ENCODE measurements at places on chromosomes 16 and 17.

DNA sequence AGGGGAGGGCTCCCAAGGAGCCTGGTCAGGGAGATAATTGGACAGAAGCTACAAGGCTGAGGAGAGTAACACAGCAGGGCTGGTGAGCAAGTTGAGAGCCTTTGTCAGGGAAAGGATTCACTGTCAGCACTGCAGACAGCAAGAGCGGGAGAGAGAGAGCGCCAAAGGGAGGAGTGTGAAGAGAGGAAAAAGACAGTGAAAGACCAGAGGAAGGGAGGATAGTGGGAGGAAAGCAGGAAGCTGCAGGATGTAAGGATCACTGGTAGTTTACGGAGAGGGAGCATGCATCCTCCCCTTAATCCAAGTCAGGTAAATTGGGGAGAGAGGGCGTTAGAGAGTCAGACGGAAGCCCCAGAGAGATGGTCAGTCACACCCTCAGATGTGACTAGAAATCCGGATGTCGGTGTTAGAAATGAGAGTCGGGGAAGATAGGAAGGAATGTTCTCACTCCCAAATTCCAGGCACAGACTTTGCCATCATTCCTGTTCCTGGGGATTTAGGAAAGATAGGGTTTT lies 13.8 kb upstream of the SPOP start:
- no peak for ATAC-seq

DNA sequence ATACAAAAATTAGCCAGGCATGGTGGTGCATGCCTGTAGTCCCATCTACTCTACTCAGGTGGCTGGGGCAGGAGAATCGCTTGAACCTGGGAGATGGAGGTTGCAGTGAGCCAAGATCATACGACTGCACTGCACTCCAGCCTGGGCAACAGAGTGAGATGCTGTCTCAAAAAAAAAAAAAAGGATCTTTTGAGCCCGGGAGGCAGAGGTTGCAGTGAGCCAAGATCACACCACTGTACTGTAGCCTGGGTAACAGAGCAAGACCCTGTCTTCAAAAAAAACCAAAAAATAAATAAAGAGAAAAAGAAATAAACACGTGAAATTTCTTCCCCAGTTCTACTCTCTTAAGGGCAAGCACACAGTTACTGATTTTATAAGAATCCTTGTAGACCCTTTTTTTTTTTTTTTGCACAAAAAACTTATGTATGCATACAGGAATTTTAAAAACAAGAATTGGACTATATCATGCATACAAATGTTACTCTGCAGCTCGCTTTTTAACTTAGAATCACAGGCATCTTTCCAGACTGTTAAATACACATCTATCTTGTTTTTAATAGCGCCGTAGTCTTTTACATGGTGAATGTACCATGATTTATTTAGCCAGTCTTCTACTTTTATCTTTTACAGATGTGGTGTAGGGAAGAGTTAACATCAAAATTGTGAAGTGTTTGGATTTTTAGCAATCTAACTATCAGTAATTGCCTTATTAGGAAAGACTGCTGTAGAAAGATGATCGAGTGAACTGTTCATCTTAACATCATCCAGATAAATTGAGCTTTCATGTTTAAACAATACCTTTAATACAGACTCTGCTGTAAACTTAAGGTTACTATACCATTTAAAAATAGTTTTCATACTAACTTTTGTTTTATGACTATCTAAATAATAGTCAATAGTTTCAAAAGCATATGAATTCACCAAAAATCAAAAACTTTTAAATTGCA lies 14.6 kb downstream of the CDH3 start:
- ATAC-seq: no peak

DNA sequence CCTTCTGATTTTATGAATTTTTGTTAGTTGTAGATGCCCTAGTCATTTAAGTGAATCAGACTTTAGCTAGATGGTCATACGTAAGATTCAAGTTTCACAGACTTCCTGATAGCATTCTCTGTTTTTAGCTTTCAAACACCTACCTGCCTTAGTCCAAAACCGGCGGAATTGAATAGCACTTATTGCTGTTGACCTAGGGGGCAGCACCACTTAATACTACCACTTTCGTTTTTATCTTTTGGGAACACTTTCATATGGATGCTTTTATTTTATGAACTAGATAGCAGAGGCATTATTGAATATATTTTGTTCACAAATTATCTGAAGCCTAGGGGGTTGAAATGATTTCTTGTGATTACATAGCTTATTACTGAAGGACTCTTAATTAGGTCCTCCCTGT lies 31.5 kb downstream of the TADA2A start:
- no peak for ATAC-seq

DNA sequence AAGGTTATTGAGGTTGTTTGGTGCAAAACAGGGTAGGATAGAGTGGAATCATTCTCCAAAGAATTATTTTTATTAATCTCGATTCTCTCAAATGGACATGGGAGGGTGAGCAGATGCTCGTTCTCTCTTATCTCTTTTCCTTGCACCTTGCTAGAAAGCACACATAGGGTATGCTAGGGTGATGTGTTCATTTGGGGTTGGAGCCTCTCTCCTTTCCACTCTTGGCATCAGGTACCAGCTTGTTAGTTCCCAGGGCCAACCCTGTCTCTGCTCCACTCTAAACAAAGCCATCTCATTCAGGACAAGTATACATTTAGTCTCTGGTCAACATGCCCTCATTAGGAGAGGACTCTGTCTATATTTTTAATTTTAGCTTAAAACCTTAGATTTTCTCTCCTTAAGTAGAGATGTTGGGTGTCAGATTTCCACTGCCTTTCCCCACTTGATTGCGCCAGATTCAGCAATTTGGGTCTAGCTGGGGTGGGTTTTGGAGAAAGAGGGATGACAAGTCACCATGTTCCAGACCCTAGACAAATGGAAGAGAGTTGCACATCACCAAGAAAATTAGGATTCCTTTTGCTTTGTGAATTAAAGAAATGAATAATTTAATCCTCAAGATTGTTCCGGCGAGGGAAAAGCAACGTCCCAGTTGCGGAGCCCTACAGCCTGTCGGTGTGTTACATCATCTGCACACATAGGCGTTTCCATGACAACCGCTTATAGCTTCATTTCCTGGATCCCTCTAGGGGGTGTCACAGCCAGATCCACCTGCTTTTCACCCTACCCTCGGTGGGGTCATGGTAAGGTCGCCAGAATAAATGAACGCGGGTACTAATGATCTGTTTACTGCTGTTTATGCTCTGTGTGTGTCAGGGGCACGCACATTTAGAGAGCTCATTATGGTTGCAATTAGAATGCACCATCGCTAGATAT lies 41.6 kb downstream of the SNX11 start:
- ATAC-seq: no peak

DNA sequence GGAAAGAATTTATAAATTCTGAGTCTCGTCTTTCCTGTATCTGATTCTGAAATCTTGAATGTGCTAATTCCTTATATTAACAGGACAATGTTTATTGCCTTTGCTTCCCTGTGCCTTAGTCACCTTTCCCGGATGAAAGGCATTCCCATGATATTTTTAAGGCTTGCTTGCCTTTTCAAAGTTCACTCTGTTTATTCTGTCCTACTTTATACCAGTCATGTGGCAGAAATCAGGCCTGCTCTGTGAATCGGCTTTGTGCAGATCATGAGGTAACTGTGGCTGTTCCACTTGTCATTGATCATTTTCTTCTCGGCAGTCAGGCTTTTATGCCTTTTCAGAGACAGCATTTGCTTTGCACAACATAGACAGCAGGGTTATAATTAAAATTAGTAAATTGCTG lies 28.8 kb upstream of the ABCC11 start:
- no peak for ATAC-seq

DNA sequence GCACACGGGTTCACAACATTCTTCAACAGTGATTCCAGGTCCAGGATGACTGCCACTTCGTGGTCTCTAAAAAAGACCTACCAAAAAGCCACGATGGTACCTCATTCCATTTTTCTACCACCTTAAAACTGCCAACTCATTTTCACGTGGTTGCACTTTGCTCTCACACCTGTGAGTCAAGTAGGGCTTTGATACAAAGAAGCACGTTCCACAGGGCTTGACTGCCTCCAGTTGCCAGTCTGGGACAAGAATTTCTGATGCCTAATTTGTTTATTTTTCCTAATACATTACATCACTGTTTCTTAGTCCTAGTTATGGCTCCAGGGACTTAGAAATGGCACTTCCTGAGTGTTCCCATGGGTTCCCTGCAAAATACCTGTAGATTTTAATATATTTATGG lies 911.6 kb upstream of the EEF2KMT start:
- ATAC-seq: no peak

- no peak for ATAC-seq
Observed at GRCh38 chr16:12202486-12202885, 226.0 kb downstream of the SNX29 start.

DNA sequence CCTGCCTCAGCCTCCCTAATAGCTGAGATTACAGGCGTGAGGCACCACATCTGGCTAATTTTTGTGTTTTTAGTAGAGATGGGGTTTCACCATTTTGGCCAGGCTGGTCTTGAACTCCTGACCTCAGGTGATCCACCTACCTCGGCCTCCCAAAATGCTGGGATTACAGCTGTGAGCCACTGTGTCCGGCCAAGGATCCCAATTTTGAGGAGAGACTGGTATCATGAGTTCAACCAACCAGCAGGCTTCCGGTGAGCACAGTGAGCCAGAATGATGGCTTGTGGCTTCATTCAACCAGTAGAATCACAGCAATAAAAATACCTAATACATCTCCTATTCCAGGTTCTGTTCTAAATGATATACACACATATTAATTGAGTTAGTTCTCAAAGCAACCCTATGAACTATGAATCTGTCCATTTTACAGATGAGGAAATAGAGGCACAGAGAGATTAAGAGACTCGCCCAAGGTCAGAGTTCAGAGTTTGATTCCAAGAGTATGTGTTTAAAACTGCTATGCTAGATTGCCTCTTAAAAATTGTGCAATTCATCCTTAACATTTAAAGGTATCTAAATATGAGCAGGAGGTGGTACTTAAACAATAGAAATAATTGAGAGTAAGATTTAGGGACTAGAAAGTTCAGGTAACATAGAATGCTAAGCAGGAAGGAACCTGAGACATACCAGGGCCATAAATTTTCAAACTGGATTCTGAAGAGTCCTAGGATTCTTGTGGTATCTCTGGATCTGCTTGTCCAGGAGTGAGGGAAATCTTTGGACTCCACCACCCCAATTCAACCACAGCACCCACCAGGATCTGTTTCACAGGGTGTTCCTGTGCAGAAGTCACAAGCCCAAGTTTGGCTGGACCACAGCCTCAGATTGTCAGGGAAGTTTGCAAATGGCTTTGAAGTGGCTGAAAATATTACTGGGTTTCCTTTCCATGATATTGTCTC lies 25.1 kb downstream of the CCDC42 start:
- ATAC-seq: no peak

Data from stimulated activated memory B cell treated with anti-CD40 and anti-IgM and Interleukin-4, amounts not matched to agents 10 μg/mL and 1 μg/mL and 100 μg/mL, for 72 hours (primary cell).